ENCODE measurements at places on chromosomes 11 and 22.

DNA sequence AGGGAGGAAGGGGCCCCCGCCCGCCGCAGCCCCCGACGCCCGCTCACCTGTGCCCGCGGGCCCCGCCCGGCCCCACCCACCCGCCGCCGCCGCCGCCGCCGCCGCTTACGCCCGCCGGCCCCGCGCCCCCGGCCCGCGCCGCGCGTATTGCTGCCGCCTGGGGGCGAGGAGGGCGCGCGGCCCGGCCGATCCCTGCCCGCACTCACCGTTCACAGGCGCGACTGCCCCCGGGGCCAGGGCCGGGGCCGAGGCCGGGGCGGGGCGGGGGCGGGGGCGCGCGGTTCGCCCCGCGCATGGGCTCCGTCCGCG is 212 bp downstream of the HRAS start:
- no peak for DNase-seq

DNA sequence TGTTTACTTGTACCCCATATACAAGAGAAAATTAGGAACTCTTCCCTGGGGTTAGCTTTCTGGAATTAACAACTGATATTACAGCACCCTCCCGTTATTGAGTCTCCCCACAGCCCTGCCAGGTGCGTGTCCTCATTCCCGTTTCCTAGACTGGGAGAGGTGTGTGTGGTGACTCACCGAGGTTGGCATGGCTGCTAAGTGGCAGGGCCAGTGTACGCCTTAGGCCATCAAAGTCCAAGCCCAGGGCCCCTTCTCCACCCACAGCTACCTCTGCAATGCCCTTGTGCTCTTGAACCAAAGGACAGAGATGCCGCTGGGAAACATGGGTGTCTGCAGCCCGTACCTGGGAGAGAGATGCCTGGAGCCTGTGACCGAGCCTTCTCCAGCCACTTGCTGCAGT is 12.3 kb downstream of the IFT27 start:
- no peak for DNase-seq

GRCh38 chr11:5204787-5205186 is 4.3 kb upstream of the OR51V1 start:
- DNase-seq = no peak

- DNase-seq = no peak
Measured at GRCh38 chr11:33638608-33639007, 62.0 kb downstream of the C11orf91 start.

GRCh38 chr11:64334764-64335735 is 5.0 kb upstream of the CCDC88B start:
- DNase-seq = peak; percentile 80

DNA sequence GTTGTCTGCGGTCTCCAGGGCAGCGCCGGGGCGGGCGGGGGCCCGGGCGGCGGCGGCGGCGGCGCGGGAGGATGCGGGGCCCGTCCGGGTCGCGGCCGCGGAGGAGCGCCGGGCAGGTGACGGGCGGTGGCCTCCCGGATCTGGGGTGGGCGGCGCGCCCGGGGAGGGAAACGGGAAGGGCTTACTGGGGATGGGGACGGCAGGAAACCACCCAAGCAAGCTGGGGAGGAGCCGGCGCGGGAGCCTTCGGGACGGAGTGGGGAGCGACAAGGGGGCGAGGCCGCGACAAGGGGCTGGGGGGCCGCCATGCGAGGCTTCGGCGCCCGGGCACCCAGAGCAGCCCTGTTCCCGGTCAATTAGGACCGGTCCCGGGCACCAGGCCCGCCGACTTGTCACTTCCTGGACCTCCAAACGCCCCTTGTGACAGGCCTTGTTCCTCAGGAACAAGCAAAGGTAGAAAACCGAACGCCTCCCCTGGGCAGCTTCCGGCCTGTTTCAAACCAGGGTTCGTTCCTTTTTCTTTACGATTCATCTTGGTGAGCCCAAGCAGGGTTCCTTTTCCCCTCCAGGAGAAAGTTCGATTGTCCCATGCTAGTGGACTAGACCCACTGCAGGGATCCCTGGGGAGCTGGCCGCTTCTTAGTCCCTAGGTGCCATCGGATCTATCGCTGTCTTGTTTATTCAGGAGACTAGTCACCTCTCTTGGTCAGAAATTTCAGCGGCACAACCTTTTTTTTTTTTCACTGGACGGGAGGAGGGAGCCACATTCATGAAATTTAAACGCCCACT is 492 bp downstream of the JHY start:
- peak; percentile 24 for DNase-seq

DNA sequence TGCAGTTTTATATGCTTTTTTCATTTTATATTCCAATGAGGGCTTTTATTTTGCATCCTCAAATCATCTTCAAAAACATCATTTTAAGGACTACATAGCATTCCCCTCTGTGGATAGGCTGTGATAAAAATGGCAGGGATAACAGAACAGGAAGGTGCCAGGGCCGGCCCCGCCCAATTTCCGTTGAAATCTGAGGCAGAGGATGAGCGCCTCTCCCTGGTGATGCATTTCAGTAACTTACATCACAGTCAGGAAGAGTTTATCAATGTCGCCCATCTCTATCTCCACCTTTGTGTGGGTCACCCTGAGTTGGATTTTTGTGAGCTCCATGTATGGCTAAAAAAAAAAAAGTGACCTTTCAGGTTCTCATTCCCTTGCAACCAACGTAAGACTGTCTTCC is 201.6 kb downstream of the DSCAML1 start:
- DNase-seq = no peak

- DNase-seq = no peak
Measured at GRCh38 chr11:69852056-69852455, 32.8 kb upstream of the FGF3 start.

GRCh38 chr11:77100166-77101042 is 2.2 kb upstream of the OMP start:
- no peak for DNase-seq

GRCh38 chr11:61603667-61604066 is 22.8 kb upstream of the SYT7 start:
- no peak for DNase-seq

GRCh38 chr11:86174101-86175046 is 70.2 kb upstream of the EED start:
- no peak for DNase-seq

DNA sequence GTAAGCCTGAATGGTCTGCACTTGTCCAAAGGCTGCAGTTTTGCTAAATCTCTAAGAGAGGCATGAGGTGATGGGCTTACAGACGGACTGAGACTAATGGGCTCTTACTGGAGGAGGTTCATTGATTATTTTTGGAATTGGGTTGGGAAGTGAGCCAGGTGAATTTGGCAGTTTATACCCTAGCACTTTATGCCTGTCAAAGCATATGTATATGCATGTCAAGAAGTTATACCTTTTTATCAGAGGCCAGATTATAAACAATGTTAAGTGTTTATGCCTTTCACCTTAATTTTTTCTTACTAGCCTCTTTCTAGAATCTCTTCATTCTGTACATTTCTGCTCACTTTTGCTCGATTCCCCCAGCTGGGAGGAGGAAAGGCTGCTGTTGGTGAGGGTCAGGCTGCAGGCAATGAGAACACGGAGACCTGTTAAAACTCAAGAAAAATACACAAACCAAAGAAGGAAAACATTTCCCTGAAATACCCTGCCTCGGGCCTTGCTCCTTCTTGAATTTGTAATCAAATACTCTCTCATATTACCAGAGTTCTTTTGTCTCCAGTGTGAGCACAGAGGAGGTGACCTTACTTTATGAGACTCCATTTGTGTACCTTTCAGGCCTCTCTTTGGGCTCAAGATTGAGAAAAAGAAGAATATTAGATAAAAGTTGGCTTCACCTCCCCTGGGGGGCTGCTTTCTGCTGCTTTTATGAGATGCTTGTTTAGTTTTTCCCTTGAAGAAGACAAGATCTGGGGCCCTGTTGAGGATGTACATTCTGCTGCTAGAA is 19.6 kb downstream of the NAT10 start:
- DNase-seq = no peak

- no peak for DNase-seq
Measured at GRCh38 chr22:24875862-24876506, 70.0 kb downstream of the SGSM1 start.

GRCh38 chr11:131354251-131354701 is 16.1 kb upstream of the NTM start:
- DNase-seq = no peak

GRCh38 chr22:17343766-17344165 is 25.5 kb upstream of the CECR2 start:
- DNase-seq = no peak

DNA sequence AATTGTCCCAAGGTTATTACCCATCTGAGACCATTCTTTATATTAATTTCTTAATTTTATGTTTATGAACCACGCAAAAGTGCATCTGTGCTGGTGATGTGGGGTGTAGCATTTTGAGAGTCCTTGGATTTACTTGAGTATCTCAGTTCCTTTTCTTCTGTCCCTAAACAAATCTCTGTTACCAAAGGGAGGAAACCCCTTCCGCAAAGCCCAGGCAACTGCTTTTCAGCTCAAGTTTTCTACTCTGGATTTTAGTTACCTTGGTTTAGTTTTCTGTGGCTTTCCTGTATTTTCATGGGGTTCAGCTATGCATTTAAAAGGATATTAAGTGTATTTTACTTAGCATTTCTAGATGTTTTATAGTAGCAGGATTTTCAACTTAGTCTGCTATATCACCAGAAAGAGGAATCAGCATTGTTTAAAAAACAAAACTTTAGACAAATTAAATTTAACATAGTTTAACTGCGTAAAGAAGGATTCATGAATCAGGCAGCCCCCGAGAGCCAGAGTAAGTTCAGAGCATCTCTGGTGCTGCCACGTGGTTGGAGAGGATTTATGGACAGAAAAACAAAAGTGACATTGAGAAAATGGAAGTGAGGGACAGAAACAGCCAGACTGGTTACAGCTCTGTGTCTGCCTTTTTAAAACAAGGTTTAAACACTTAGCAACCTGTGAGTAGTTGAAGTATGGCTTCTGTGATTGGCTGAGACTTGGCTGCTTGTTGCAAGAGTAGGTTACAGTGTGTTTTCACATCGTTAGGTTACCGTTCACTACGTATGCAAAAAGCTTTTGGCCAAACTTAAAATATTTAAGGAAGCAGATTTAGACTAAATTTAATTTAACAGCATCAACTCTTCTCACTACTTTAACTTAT is 9.6 kb downstream of the ADM start:
- DNase-seq = no peak

DNA sequence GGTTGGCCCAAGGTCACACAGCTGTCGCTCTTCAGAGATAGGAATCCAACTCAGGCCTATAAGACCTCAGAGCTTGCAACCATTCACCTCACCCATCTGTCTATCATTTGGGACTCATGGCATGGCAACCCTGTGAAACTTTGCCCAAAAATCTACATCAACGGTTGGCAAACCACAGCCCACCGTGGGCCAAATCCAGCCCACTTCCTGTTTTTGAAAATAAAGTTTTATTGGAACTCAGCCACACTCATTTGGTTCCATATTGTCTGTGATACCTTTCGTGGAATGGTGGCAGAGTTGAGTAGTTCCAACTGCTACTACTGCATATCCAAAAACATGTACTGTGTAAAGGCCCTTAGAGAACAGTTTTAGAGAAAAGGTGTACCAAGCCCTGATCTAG is 307.8 kb downstream of the MN1 start:
- DNase-seq = no peak

DNA sequence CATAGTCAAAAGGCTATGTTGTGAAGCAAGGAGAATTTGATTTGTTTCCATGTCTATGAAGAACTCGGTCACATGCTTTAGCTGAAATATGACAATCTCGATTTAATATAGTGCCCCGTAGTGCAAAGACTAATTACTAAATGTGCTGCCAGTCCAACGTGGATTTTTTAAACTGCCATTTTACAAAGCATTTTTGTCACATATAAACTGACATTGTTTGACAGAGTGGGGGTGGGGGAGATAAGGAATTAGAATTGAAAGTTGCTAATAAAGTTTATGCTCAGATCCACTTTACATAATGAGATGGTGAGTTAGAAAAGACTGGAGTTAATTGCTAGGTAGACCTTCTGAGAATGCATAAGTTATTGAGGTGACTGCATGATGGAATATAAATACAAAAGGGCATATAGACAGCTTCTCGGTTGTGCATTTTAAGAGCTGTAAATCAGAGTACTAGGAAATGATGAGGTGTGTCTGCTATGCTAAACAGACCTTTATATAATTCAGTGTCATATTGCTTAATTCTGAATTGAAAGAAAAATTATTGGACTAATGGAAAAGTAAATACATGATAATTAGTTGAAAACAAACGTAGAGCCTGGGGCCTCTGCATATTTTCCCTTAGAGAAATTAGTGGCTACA is 158.9 kb upstream of the MTNR1B start:
- DNase-seq = no peak

- no peak for DNase-seq
Measured at GRCh38 chr11:101180481-101180880, 50.9 kb upstream of the PGR start.

- no peak for DNase-seq
Measured at GRCh38 chr11:118007040-118007439, 20.8 kb downstream of the IL10RA start.

- DNase-seq = no peak
Measured at GRCh38 chr22:22400964-22401363, 107.6 kb downstream of the ZNF280B start.

DNA sequence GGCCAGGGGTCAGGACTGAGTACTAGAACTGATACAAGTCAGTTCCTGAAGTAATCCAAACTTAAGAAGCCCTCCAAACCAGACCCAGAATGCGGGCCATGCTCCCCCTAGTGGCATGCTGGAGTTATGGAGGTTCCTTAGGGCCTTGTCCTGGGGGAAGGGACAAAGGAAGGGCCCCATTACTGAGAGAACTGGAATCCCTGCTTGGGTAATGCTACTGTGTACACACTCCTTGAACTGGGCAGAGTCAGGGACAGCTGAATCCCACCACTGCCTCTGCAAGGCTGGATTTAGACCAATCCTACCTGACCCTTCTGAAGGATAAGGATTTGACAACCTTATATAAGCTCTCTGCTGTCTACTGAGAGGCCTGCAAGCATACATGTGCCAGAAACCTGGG is 97.3 kb upstream of the AKIP1 start:
- peak; percentile 67 for DNase-seq

DNA sequence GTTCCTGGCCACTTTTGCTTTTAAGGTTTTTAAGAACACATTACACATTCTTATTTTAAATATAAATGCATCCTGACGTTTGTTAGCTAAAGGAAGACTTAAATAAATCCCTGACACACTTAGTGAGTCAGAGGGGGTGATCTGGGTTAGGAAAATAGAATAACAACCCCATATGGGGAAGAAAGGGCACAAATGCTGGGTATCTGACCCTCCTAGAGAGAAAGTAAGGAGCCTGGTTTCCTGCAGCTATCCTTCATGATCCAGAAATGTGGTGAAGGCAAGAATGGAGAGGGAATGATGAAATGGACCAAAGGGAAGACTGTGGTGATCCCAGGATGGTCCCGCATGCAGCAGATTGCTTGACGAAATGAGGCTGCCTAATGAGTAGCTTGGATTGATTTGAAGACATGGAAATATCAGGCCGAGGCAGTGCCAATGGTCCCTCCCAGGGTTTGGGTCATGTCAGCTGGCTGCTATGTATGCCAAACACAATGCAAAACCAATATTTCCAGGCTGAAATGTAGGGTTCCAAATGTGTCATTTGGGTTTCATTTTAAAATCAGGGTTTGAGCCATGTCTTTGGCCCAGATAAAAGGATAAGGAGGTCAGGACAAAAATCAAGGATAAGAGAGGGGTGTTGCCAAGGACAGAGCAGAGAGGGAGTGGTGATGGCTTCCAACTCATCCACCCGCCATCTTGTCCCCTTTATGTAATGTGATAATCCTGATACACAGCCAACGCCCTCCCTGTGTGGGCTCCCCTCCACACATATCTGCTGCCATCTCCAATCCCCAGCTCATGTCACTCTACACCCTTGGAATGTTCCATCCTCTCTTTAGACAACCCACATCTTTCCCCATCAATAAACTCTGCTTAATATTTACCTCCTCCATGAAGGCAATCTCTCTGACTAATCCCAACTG is 135.1 kb upstream of the PITPNB start:
- DNase-seq = no peak

GRCh38 chr11:108643974-108644373 is 20.9 kb upstream of the DDX10 start:
- no peak for DNase-seq
